ENCODE measurements at places on chromosomes 6 and 20. TPM values are rescaled to one million over a fixed set of nuclear protein-coding genes. Genes with fewer than 3 reads are reported as not detected.

NMBR gene
- not detected for total RNA-seq

DNA sequence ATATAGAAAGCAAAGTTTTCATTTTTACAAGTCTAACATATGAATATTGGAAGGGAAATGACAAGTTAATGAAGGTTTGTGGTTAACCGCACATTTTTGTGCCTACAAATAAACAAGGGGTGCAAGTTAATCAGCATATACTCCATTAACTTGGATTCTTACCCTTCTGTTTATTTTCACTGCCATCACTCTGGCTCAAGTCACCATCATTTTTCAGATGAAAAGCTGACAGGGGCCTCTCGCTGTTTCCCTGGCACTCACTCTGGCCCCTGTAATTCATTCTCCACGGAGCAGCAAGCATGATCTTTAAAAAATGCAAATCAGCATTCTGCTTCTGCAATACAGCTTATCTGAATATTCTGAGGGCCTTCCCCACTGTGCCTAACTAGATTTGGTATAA lies 29.8 kb downstream of the APCDD1L start:
- no peak for DNase-seq

GRCh38 chr6:84767526-84768201 lies 3.3 kb upstream of the TBX18 start:
- no peak for DNase-seq

GRCh38 chr20:17898548-17898994 lies 70.0 kb downstream of the SNX5 start:
- DNase-seq = peak; percentile 65

DNA sequence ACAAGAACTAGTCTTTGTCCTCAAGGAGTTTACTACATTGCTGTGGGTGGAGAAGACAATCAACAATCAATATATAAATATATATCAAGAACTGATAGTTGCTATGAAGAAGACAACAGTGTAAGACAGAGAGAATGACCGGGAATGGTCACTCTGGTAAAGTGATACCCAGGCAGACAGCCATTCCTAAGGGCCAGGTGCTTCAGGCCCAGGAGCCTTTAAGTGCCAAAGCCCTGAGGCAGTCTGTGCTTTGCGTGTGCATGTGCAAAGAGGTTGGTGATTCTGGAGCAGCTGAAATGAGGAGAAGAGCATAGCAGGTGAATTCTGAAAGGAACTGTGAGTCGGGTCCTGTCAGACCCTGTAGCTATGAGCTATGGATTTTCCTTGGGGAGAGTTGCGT lies 154.2 kb downstream of the DOK5 start:
- no peak for DNase-seq

DNA sequence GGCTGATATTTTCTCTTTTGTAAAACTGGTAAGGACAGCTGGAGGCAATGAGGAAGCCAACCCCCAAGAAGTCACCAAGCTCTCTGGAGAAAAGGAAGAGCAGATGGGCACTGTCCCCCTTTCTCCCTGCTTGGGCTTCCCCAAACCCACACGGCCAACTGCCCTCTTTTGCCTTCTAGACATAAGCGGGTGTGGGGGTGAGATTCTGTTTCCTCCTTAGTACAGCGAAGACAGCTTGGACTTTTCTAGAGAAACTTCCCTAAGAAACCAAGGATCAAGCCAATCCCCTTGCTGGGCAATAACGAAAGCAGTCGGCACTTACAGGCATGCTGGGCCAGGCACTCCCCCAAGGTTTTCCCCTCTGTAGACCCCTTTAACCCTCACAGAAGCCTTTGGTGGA lies 110.3 kb downstream of the CDC5L start:
- DNase-seq = no peak

TINAG gene
- total RNA-seq = not detected

All from A172 (cell line).